ENCODE measurements at places on chromosomes 12 and 14.

DNA sequence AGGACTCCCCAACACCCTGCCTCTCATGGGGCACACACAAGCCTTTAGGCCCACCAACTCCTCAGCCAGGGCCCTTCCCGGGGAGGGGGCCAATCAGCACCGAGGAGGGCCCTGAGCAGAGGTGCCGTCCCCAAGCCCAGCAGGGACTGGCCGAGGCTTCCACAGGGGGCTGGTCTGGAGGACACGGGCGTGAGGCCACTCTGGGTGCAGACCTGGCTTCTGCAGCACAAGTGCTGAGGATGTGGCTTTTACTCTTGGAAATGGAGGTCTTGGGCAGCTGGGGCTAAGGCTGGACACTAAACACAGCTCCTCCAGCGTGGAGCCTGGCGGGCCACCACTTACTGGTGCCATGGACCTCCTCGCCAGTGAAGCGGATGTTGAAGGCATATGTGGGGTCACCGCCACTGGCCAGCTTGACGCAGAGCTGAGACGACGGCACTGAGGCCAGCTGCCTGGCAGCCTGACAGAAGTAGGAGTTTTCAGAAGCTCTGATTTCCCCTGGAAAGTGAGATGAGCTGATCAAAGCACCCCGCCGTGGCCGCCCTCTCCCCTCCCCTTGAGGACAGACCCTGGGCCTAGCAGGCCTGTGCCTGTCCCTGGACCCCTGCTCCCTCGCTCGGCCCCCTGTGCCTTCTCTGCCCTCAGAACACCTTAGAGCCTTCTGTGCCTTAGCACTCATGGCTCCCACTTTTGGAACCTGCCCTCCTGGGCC lies 44.0 kb downstream of the TRAFD1 start:
- no peak for DNase-seq

- DNase-seq: no peak
Measured at GRCh38 chr12:103956509-103957027, 9.1 kb upstream of the TDG start.

GRCh38 chr12:85273381-85274314 lies 6.4 kb upstream of the ALX1 start:
- DNase-seq: no peak

GRCh38 chr14:75514673-75515628 lies 7.3 kb upstream of the BATF start:
- DNase-seq: no peak

DNA sequence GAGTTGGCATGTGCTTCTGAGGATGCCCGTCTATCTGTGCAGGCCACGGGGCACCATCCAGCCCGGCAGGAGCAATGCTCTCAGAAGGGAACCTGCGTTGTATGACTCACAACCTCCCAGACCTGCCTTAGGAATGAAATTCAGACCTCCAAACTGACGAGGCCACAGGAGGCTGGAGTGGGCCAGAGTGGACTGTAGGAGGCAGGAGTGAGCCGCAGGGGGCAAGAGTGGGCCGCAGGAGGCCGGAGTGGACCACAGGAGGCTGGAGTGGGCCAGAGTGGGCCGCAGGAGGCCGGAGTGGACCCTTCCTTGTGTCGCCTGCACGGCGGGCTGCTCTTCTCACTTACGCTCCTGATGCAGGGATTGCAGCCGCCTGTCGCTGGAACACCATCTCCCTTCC lies 11.1 kb upstream of the FBRSL1 start:
- no peak for DNase-seq

- no peak for DNase-seq
Measured at GRCh38 chr14:50447461-50447860, 50.8 kb upstream of the CDKL1 start.
